ENCODE measurements at places on chromosomes 7 and 10. TPM values are rescaled to one million over a fixed set of nuclear protein-coding genes. Genes with fewer than 3 reads are reported as not detected.

- DNase-seq, result no peak
- peaks cover 84% of the 10 kb centered on the region for H3K4me1 ChIP-seq
- no peak overlapping the region for H3K4me3 ChIP-seq
Observed at GRCh38 chr7:21943436-21943835, 2.3 kb downstream of the CDCA7L start.

DNA sequence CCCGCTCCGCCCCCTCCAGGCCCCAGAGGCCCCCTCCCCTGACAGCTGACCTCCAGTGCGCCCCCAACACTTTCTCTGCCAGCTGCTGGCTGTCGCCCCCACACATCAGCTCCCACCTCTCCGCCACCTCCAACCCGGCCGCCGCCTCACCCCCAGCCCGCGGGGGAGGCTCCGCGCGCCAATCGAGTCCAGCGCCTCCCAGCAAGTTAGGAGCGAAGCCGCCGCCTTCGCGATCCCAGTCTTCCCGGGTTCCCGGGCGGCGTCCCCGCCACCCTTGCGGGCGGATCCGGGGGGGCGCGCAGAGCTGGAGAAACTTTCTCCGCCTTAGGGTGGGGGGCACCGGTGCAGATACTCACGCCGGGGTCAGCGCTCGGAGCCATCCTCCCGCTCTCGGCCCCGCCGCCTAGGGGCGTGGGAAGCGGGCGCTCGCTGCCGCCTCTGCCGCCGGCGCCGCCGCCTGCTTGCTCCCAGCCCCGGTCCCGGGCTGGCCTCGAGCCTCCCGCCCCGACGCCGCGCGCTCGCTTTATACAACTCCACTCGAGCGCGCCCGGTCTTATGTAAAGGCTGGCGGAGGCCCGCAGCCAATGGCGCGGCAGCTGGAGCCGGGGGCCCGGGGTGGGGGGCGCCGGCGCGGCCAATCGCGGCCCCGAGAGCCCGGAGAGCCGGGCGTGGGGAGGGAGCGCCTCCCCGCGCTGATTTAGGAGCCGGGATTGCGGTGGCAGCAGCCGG, at the start of gene CRTAC1:
Gene CRTAC1 (minus strand): TSS at position 529 of the 729 bp plus-strand sequence. CDS start 149 bp downstream, at position 380.
- H3K4me1 ChIP-seq, result peaks cover 7% of the 10 kb centered on the region
- H3K36me3 ChIP-seq, result no peaks in the 10 kb centered on the region
- H3K4me3 ChIP-seq, result peak within 1 kb of the TSS; percentile 11
- no peak within 1 kb of the TSS for H3K27ac ChIP-seq

AKR1C2 gene
- total RNA-seq, result 12.0 TPM

DNA sequence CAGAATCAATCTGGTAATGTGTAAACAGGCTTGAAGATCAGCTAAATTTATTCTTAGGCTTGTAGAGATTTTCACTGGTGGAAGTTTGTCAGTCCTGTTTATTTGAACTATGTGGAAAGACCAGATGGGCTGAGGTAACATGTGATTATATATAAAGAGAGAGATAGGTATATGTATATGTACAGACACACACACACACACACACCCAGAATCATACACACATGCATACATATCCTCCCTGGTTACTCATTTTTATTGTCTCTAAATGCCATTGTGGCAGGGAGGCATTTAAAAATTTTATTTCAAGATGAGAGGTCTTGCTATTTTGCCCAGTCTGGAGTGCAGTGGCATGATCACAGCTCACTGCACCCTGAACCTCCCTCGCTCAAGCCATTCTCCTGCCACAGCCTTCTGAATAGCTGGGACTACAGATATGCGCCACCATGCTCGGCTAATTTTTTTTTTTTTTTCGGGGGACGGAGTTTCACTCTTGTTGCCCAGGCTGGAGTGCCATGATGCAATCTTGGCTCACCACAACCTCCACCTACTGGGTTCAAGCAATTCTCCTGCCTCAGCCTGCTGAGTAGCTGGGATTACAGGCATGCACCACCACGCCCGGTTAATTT, 78.1 kb upstream of the CYTH3 start:
- H3K4me3 ChIP-seq, result no peak overlapping the region
- H3K27ac ChIP-seq, result peak overlapping the region; percentile 1
- H3K4me1 ChIP-seq, result peaks cover 38% of the 10 kb centered on the region
- DNase-seq, result no peak
- no peaks in the 10 kb centered on the region for H3K36me3 ChIP-seq
- H3K27me3 ChIP-seq, result no peaks in the 10 kb centered on the region

- H3K36me3 ChIP-seq, result peaks cover 59% of the 10 kb centered on the region
- no peaks in the 10 kb centered on the region for H3K27me3 ChIP-seq
- no peak overlapping the region for H3K4me3 ChIP-seq
- H3K4me1 ChIP-seq, result no peaks in the 10 kb centered on the region
- DNase-seq, result no peak
- no peak overlapping the region for H3K27ac ChIP-seq
Observed at GRCh38 chr7:47368190-47368812, 213.6 kb downstream of the TNS3 start.

- H3K4me1 ChIP-seq, result peaks cover 52% of the 10 kb centered on the region
- DNase-seq, result peak; percentile 44
- peak overlapping the region; percentile 84 for H3K4me3 ChIP-seq
Observed at GRCh38 chr10:119595676-119596515, 868 bp downstream of the TIAL1 start.

GRCh38 chr10:93261961-93262610, 188.4 kb downstream of the CYP26A1 start:
- H3K27me3 ChIP-seq, result no peaks in the 10 kb centered on the region
- no peaks in the 10 kb centered on the region for H3K36me3 ChIP-seq
- H3K4me3 ChIP-seq, result no peak overlapping the region
- no peak for DNase-seq
- no peak overlapping the region for H3K27ac ChIP-seq
- H3K4me1 ChIP-seq, result no peaks in the 10 kb centered on the region

- DNase-seq, result no peak
- no peak overlapping the region for H3K4me3 ChIP-seq
- no peaks in the 10 kb centered on the region for H3K4me1 ChIP-seq
- H3K36me3 ChIP-seq, result no peaks in the 10 kb centered on the region
Observed at GRCh38 chr10:30531751-30532530, 97.6 kb downstream of the LYZL2 start.

GRM3 gene
- not detected for total RNA-seq

- no peaks in the 10 kb centered on the region for H3K27me3 ChIP-seq
- peaks cover 20% of the 10 kb centered on the region for H3K36me3 ChIP-seq
- peaks cover 35% of the 10 kb centered on the region for H3K4me1 ChIP-seq
- peak; percentile 60 for DNase-seq
- H3K4me3 ChIP-seq, result peak within 1 kb of the TSS; percentile 25
Observed at GRCh38 chr7:150716368-150716767, at the start of gene GIMAP1. Gene GIMAP1, plus strand, starts transcription at chr7:150716613. Its CDS starts 2,435 bp downstream, at chr7:150719048.

DNA sequence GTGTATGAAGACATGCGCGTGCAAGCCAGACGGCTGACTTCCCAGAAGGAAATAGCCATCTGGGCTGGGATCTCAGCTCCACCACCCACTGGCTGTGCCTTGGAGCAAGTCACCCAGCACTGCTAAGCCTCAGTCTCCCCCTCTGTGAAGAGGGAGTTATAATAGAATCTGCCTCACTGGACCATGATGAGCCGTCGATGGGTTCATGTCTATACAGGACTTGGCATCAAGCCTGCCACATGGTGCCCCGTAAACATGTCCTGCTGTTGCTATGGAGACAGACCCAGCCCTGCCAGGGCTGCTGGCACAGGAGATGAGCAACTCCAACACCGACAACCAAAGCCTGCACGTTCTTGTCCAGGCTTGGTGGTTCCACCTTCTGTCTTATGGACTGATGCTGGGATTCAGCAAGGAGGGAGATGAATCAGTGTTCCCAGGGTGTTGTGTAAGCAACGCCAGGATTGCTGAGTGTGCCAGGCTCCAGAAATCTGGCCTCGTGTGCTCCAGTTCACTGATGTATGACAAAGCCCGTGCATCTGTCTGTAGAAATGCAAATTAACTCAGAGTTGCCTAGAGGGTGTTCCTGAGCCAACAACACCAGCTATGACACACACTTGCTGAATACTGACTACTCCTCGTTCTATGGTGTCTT, 5.6 kb downstream of the GPR15LG start:
- no peaks in the 10 kb centered on the region for H3K4me1 ChIP-seq
- no peak for DNase-seq
- H3K4me3 ChIP-seq, result no peak overlapping the region
- no peaks in the 10 kb centered on the region for H3K36me3 ChIP-seq
- no peak overlapping the region for H3K27ac ChIP-seq
- no peaks in the 10 kb centered on the region for H3K27me3 ChIP-seq

RBM33 gene
- total RNA-seq, result 44.5 TPM

GRCh38 chr7:122756860-122757259, 54.1 kb upstream of the RNF148 start:
- no peak overlapping the region for H3K27ac ChIP-seq
- no peak overlapping the region for H3K4me3 ChIP-seq
- no peaks in the 10 kb centered on the region for H3K4me1 ChIP-seq
- DNase-seq, result no peak
- H3K27me3 ChIP-seq, result no peaks in the 10 kb centered on the region
- H3K36me3 ChIP-seq, result no peaks in the 10 kb centered on the region

DNA sequence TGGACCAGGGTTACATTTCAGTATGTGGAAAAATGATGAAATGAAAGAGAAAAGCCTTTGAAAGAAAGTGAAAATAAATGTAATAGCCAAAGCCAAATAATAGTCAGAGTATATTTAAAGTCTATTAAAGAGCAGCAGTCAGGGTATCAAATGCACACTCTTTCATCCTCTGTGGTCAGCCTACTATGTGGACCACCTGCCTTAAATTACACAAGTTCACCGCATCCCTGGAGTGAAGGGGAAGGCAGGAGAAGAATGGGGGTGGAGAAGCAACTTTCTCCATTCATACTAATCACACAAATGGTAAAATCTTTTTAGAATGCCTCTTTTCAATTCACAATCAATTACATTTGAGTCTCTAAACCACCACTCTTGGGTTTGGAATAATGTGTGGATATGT, 16.0 kb downstream of the TWIST1 start:
- no peak for DNase-seq
- no peak overlapping the region for H3K27ac ChIP-seq
- H3K4me1 ChIP-seq, result peaks cover 4% of the 10 kb centered on the region
- peaks cover 80% of the 10 kb centered on the region for H3K27me3 ChIP-seq
- no peaks in the 10 kb centered on the region for H3K36me3 ChIP-seq
- no peak overlapping the region for H3K4me3 ChIP-seq

AVPI1 gene
- total RNA-seq, result 15.2 TPM

AGMO gene
- 0.58 TPM for total RNA-seq

DNA sequence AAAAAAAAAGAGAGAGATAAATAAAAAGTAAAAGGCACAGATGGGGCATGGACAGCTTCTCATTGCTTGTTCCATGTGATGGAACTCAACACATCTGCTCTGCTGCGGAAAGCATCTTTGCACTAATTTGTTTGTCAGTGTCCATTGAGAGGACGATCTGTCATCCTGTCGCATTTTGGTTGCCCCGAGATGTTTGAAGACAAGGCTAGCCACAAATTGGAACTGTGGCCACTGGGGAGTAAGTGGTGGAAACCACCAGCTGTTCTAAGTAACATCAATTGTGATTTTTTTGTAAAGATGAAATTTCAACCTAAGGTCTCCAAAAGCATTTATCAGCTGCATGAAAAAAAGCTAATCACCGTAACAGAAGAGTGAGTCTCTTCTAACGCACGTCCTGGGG, 312.7 kb downstream of the ADARB2 start:
- peaks cover 4% of the 10 kb centered on the region for H3K4me1 ChIP-seq
- no peak for DNase-seq
- H3K27ac ChIP-seq, result no peak overlapping the region
- peaks cover 24% of the 10 kb centered on the region for H3K27me3 ChIP-seq
- H3K4me3 ChIP-seq, result no peak overlapping the region
- H3K36me3 ChIP-seq, result no peaks in the 10 kb centered on the region

DNA sequence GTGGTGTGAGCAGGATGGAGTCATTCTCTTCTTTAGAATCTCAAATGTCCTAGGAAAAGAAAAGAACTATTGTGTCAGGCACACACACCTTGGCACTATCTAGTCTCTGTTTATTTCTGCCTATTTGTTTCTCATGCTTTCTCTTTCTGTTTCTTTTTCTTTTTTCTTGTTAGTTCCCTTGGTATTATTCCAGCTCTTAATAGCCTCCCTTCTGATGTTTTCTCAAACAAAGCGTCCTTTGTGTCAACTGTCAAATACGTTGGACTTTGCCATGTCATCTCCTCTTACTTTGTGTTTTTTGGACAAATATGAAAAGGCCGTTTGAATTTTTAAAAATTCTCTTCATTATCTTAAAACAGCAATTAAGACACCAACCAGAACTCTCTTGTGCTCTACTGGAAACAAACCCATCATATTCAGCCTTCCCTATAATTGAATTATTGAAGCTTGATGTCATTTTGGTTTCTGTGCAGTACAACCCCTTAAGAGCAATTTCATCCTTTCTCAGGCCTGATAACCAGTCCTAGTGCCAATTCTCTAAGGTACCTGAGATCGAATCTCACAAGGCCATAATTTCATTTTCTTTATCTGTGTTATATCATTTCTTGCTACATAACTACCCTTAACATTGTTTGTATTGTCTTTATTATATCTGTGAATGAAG, 497.8 kb upstream of the NRP1 start:
- no peaks in the 10 kb centered on the region for H3K27me3 ChIP-seq
- H3K4me1 ChIP-seq, result no peaks in the 10 kb centered on the region
- DNase-seq, result no peak
- no peak overlapping the region for H3K27ac ChIP-seq

GRCh38 chr7:728602-729001, 1.5 kb upstream of the PRKAR1B start:
- H3K4me3 ChIP-seq, result no peak overlapping the region
- peaks cover 34% of the 10 kb centered on the region for H3K36me3 ChIP-seq
- no peaks in the 10 kb centered on the region for H3K27me3 ChIP-seq
- no peak for DNase-seq

ERVW-1 gene
- not detected for total RNA-seq

ESYT2 gene
- 69.7 TPM for total RNA-seq

KLHL7 gene
- 18.1 TPM for total RNA-seq

TMEM196 gene
- not detected for total RNA-seq

- H3K27ac ChIP-seq, result no peak overlapping the region
- H3K36me3 ChIP-seq, result no peaks in the 10 kb centered on the region
- H3K4me3 ChIP-seq, result no peak overlapping the region
- DNase-seq, result no peak
- H3K4me1 ChIP-seq, result no peaks in the 10 kb centered on the region
Observed at GRCh38 chr10:126549344-126549743, 121.1 kb downstream of the C10orf90 start.

HOXA13 gene
- total RNA-seq, result not detected

HKDC1 gene
- total RNA-seq, result 4.5 TPM

DNA sequence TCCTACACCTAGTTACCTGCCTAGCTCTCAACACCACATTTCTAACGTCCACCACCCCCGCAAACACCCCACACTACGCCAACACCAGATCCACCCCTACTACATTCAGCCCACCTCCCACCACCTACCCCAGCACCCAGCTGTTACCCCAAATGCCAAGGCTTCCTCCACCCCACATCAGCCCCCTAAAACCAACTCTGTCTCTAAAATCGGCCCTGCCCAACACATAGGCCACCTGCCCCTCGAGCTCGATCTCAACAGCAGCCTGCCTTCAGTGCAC, 53.3 kb upstream of the SLF2 start:
- no peak for DNase-seq
- H3K36me3 ChIP-seq, result no peaks in the 10 kb centered on the region
- no peak overlapping the region for H3K4me3 ChIP-seq
- H3K27ac ChIP-seq, result no peak overlapping the region
- no peaks in the 10 kb centered on the region for H3K4me1 ChIP-seq

STEAP4 gene
- 93.0 TPM for total RNA-seq

PPP1R3C gene
- 24.0 TPM for total RNA-seq
